ENCODE measurements at places on chromosomes 5 and 9.

DNA sequence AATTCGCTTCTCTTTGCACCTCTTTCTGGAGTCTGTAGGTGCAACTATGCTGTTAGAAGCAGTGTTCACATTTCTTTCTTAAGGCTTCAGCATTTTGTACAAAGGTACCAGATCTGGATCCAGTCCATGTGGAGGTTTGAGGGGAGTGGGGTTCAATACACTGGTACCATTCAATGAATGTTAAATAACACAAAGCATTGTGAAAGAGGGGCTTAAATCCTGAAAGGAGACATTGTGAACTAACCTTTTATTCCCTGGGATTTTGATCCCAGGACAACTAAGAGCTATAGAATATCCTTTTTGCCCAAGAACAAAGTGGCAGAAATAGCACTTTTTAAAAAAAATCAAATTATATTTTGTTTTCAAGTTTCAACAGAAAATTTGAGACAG is 107.7 kb upstream of the VCAN start:
- no peak for DNase-seq

GRCh38 chr9:135418161-135418560 is 61.4 kb upstream of the PPP1R26 start:
- no peak for DNase-seq

- no peak for DNase-seq
Measured at GRCh38 chr9:76221423-76221822, 172.8 kb downstream of the RFK start.

DNA sequence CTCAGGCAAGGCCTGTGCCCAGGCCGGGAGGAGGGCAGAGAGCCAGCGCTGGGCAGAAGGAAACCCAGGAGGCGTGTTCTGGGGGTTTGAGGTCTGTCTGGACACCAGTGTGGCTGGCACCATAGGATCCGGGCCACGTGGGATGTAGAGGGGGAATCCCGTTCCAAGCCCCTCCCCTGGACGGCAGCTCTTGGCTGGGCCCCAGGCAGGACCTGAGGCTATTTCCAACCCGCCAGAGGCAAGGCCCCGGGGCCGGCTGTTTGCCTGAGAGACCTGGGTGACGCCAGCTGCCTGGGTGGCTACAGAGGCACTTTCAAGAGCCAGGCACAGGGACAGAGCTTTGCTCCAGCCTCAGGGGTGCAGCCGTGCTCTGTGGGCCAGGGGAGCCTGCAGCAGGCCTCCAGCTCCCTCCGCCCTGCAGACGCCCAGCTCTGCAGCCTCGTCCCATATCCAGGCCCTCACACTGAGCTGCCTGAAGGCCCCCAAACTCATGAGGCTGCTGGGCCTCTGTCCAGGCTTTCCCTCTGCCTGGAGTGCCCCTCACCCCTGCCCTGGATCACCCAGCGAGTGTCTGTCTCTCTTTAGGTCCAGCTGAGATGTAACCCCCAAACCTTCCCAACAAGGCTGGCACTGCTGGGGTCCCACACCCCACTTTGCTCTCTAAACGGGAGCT is 56.6 kb upstream of the EGFL7 start:
- no peak for DNase-seq

DNA sequence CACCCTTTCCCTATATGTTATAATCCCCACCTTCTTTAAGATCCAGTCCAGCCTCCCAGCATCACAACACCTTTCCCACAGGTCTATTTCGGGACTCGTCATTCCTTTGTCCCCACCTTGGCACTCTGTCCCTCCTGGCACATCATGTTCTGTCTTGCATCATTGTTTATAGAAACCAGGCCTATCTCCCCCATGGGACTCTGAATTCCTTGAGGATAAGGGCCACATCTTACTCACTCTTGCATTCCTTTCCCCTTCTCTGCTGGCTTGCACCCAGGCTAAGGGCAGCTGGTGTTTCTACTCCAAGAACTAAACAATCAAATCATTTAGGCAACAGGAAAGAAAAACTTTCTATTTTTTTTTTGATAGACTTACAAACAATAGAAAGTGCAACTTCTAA is 205.7 kb downstream of the AGTPBP1 start:
- DNase-seq, result no peak

DNA sequence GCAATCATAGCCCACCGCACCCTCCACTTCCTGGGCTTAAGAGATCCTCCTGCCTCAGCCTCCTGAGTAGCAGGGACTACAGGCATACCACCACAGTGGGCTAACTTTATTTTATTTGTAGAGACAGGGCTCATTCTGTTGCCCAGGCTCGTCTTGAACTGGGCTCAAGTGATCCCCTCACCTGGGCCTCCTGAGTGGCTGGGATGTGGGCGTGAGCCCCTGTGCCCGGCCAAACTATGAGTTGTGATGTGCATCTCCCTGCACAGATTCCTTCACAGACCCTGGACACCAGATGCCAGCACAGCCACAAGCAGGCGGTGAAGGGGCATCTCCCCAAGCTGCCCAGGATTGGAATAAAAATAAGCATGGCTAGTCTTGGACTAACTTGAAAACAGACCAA is 244.9 kb upstream of the IRX1 start:
- no peak for DNase-seq

DNA sequence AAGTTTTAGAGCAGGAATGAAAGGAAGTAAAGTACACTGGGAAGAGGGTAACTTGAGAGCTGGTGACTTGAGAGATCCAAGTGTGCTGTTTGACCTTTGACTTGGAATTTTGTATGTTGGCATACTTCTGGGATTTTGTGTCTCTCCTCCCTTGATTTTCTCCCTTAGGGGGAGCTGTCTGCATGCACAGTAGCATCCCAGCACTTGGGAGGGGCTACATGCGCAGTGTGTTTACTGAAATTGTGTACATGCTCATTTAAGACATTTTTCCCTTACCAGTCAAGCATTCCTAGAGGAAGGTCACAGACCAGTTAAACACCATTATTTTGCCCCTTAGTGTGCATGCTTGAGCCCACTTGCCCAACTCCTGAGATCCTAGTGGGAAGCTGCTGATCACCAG is 120.1 kb downstream of the ZNF622 start:
- no peak for DNase-seq

DNA sequence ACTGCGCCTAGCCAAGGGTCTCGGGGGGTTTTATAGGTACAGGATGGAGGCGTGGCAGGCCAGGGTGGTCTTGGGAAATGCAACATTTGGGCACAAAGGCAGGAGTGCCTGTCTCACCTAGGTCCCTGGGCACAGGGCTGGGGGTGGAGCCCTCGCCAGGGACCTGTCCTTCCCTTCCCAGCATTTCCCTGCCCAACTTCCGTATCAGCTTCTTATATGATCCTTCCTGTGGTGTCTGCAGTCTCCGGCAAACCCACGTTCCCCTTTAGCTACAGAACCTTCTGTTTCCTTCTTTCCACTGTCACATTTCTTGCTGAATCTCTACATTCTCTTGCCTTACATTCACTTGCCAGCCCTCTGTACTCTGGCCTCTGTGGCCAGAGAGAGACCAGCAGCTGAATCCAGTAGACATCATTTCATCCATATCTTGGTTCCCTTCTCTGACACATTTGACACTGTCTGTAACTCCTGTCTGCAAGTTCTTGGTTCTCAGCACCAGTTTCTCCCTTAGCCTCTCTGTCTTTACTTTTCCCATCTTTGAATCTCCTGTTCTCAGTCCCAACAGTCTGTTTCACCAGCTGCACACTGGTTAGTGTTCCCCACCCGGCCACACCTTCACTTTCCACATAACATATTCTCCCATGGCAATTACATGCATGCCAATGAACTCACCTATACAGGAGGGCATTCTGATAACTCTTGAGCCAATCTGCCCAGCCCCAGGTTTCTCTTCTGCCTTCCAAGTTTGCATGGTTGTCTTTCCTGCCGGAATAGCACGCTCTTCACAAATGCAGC is 134.7 kb upstream of the ZNF608 start:
- no peak for DNase-seq

GRCh38 chr9:214648-215493 is at the start of gene DOCK8:
Gene DOCK8 (plus strand): TSS chr9:214865. CDS start chr9:214977, 112 bp downstream.
- peak; percentile 90 for DNase-seq

DNA sequence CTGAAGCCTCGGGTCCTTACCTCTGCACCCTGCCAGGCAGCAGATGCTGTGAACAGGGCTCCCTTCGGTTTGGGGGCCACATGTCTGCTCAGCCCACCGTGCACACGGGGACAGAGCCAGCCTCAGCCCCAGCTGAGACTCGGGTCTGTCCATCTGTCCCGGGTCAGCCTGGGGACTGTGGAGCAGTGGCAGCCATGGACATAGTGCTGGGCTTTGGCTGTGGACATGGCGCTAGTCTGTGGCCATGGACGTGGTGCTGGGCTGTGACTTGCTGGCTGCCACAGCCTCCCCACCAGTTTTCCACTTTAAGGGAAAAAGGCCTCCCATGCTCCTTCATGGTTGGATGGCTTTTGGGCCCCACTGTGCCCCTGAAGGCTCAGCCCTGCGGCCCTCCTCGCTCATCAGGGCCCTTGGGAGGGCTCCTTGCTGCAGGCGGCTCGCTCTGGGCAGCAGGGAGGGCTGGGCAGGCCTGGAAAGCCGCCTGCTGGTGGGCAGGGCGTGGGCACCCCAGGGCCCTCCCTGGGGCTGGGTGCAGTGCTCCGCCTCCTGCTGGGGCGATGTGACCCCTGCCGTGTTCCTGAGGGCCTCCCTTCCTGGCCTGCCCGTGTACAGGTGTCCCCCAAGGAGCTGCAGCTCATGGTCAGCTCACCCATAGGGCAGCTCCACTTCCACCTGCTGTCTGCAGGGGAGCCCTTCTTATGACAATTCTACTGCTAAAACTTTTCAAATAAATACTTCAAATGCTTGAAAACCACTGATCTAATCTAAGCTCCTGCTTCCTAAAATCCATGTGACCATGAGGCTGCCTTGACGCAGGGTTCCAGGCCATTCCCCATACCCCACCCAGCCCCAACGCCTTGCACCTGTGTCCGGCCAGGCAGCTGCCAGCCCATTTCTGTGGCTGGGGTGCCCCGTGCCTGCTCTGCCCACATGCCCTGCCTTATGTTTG is 112.1 kb upstream of the LMX1B start:
- no peak for DNase-seq

All from GM06990 (cell line).